ENCODE measurements at places on chromosomes 12 and 14.

- peak; percentile 71 for DNase-seq
These were observed 28.0 kb downstream of the PXN start for GRCh38 chr12:120237360-120238171.

DNA sequence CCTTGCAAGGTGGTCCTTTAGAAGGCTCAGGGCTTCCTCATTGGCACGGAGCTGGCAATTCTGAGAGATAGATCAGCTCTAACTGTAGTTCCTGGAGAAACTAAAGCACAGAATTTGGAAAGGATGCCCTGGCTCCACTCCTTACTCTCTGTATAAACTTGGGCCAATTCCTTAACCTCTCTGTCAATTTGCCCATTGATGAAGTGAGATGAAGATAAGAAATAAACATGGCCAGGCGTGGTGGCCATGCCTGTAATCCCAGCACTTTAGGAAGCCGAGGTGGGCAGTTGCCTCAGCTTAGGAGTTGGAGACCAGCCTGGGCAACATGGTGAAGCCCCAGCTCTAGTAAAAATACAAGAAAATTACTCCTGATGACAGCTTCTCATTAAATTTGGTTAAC is 34.0 kb upstream of the COX6A1 start:
- DNase-seq = no peak

DNA sequence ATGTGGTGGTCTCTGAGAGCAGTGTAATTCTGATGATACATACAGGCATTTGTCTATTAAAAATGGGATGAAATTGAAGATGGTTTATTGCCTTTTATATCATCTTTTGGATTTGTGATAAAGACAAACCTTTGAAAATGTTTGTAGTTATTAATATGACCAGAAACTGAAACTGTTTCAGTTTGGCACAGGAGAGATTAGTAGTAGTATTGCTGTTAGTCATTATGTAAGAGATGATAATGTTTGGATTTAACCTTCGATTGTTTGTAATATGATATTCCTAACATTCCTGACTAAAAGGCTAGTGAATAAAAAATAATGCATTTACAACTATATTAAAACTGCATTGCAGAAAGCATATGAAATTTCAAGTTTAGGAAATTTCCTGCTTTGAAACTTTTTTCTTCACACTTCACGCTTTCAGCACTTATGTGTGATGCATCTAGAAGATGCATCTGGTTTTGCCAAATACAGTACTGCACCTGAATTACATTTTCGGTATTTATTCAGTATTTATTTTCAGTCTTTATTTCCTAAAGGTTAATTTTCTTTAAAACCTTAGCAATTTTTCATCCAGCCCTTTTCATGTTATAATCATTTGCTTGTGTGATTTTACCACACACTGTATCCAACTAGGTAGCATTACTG is 25.5 kb downstream of the ADIPOR2 start:
- DNase-seq = no peak

DNA sequence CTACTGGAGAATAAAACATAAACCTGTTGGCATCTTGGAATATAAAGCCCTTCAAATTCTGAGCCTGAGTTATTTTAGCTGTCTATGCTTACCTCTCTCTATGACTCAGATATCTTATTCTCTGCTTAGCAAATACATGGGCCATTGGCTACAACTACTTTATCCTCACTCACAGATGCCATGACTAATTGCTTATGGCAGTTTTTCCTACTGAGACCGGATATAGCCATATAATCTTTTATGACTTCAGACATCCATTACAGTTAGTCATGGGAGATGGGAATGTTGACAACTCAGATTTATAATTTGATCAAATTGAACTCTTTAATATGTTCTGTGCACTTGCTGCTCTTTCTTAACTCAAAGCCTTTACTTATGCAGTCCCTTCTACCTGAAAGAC is 502.4 kb upstream of the ATP2B1 start:
- no peak for DNase-seq

DNA sequence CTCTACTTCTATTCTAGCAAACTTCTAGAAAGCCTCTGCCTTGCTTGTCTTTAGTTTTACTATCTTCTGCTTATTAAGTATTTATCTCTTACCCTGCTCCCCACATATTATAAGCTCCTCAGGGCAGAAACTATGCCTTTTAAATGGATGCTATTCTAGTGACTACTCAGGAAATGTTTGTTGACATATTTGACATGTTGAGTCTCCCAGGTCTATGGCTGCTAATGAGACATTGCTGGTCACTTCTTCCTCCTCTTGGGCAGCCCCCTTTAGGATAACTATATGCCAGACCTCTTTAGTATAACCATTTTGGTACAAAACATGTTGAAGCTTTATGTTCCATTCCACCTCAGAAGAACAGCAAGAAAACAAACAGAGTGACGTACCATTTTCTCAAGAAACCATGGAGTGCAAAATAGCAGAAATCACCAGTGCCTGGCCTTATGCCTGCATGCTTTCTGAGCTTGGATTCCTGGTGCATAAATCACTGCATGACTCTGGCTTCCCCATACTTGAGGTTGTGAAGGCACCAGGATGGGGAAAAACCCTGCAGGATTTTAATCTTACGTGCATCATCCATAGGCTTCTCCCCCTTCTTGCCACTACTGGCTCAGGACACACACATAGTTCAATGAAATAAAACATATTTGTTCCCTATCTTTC is 202.6 kb downstream of the TMX1 start:
- peak; percentile 96 for DNase-seq

DNA sequence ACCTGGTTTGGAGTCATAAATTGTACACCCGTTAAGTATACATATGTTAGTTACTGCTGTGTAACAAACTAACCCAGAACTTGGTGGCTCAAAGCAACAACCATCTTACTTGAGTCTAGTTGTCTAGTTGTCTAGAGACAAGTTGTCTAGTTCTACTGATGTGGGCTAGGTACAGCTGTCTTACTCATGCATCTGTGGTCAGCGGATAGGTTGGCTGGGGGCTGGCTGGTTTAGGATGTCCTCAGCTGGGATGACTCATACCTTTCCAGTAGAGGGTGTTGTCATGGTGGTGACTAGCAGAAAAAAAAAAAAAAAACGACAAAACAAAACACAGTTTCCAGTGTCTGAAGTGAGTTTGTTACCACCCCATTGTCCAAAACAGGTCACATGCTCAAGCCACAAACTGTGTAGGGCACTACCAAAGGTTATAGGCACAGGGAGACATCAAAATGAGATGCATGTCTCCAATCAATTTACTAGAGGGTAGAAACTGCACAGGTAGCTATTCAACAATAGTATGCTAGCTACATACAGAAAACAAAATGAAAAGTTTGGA is 680.3 kb downstream of the MED13L start:
- DNase-seq = peak; percentile 49

DNA sequence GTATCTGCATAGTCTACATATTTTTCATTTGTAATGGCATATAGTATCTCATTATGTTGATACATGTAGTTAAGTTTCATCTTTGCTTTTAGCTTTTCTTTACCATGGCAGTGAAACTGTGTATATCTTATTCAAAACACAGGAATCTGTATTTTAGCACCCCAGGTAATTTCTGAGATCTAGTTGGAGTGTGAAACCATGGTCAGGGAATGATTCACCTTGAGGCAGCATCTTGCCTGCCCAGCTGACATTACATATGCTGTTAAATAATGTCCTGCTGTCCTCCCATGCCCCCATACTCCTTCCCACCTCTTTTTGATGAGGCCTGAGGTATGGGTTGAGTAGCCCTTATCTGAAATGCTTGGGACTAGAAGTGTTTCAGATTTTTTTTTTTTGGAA is 125.4 kb upstream of the ATF1 start:
- DNase-seq = no peak

DNA sequence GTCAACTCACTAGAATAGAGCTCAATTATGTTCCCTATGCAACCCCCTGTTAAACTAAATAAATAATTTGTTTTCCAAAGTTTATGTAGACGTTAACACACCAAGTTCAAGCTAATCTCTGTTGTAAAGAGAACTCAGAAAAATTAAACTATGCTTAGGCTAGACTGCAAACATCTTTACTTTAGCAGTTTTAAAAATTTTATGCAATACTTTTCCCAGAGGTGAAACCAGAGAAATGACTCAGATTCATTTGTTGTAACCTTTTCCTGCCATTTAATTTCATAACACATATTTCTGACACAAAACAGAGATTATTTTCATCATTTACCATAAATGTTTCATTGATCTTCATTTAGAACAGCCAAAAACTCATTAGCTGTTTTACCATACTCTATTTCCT is 27.4 kb downstream of the ABCC9 start:
- DNase-seq = no peak

DNA sequence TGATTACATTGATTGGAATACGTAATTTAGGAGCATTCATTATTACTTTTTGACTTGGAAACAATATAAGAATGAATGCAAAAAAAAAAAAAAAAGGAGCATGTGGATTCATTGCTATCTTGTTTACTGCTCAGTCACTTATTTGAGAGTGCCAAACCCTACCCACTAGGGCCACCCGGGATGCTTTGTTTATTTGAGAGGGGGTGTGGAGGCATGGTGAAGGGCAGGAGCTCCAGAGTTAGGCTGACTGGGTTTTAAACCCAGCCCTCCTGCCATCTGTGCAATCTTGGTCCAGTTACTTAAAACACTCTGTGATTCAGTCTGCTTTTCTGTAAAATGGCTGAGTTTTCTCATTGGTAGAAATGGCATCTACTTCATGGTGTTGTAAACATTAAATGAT is 195.2 kb downstream of the RAD51B start:
- peak; percentile 82 for DNase-seq

GRCh38 chr12:15520083-15520482 is 197.8 kb downstream of the PTPRO start:
- no peak for DNase-seq

- no peak for DNase-seq
These were observed 52.4 kb downstream of the CLMN start for GRCh38 chr14:95267306-95267705.

- DNase-seq = peak; percentile 99
These were observed 18.7 kb upstream of the EPYC start for GRCh38 chr12:91023326-91024004.

GRCh38 chr12:64561302-64562136 is 48.8 kb upstream of the RASSF3 start:
- no peak for DNase-seq

DNA sequence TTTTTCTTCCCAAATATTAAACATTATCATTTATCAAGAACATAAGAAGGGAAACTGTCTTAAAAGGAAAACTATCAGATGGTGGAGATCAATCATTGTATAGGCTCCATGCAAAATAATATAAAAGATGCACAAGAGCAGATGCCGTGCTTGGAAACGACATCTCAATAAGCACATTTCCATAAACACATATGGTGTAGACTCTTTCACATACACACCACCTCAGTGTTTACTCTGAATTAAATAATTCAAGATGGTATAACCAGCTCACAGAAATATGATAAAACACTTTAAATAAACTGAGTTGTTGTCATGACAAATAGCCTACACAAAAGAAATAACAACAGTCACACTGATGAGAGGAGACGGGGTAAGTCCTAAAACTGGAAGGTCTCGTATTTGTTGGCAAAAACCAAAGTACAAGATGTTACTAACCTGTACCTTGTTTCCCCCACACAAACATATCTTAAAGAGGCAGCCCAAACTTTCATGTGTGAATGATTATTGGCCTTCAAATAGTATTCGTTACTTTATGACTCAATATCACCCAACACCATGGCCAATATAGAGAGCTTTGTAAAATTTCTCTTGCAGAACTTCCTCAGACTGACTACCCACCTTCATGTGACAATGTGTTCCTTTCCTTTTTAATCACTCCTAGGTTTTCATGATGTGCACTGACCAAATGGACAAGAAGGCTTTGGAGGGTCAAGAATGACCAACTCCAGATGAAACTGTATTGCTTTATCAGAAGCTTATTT is 48.6 kb upstream of the TMPO start:
- no peak for DNase-seq

DNA sequence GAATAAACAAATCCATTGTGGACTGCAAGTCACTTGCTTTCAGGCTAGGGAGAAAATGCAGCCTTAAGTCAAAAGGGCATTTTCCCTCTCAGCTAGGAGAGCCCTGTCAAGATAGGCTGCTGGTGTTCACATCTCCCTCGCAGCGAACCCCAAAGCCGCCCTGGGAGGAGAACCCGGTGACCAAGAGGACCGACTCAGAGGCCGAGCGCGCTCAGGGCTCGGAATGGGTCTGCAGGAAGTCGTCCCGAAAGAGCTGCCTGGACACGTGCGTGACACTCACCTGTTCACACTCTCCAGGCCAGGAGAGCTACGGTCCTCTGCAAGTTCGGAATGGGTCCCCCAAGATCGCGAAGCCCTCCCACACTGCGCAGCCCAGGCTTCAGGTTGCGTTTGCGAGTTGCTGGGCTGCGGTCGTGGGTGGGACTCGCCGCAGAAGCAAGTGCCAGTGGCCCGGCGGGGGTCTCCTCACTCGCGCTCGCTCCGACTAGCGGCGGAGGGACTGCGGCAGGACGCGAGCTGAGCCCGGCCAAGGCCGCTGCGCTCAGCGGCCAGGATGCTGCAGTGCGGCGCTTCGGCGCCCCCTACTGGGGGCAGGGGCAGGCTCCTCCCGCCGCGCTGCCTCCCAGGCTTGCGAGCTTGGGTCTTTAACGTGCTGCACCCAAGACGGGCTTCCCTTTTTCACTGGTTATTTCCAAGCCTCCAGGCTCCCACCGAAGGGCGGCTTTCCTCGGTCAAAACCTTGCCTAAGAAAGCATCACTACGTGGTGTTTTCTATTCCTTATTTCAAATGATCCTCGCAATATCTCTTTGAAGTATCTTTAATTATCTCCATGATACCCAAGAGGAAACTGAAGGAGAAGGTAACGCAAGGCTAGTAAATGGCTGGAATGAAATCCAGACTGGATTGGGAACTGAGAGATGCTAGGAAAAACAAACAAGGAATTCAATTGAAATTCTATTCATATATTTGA is at the start of gene RERG:
Gene RERG (minus strand): TSS at position 503 of the 971 bp plus-strand sequence. CDS start 3,928 bp downstream, outside the sequence.
- DNase-seq = no peak

DNA sequence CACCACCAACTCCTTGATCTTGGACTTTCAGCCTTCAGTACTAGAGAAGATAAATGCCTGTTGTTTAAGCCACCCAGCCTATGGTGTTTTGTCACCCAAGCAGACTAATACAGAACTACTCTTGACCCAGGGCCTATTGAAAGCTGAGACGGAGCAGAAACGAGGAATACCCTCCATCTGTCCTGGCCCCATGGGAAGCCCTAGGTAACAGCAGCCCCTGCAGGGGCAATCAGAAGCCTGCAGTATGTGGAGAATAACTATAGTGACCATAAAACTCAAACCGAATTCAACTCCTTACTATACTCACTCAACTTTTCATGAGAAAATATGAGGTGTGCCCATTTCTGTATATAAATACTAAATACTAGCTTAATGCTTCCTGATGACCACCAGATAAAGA is 307.4 kb downstream of the NUAK1 start:
- DNase-seq = no peak
